GM12892 (cell line): ENCODE measurements at places on chromosomes 12 and 14.

DNA sequence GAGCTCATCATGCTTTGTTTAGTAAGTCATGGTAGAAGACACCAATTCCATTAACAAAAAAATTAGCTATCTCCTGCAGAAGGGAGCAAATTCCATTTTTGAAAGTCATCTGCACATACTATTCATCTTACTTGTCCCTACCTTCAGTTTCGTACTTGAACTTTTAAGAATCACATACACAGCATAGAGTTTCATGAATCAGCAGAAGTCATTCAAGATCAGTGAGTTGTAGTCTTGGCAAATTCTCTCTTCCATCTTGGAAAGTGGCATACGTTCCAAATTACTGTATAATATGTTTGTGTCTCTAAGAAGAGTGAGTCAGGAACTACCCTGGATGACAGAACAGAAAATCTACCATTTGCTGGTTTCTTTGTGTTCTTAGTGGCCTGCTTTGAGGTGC is 14.1 kb downstream of the VRK1 start:
- no peak for DNase-seq

- no peak for DNase-seq
Observed at GRCh38 chr14:97709552-97709951, 912.4 kb downstream of the VRK1 start.

DNA sequence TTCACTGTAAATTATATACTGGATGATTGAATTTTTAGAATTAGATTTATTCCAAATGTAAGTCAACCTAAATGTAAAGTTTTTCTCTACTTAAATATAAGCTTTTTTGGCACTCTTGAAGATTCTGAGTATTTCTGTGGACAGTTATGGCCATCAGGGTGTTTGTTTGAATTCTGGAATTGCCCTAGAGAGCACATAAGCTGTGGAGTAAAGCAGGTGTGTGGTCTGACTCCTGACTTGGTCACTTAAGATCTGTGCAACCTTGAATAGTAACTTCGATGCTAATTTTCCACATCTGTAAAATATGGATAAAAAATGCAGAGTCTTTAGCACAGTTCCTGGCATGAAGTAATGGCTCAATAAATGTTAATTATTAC is 64.4 kb downstream of the FUT8 start:
- no peak for DNase-seq

GRCh38 chr12:111580119-111580425 is 19.0 kb downstream of the ATXN2 start:
- DNase-seq = no peak

GRCh38 chr12:30269496-30269895 is 426.2 kb downstream of the IPO8 start:
- no peak for DNase-seq

DNA sequence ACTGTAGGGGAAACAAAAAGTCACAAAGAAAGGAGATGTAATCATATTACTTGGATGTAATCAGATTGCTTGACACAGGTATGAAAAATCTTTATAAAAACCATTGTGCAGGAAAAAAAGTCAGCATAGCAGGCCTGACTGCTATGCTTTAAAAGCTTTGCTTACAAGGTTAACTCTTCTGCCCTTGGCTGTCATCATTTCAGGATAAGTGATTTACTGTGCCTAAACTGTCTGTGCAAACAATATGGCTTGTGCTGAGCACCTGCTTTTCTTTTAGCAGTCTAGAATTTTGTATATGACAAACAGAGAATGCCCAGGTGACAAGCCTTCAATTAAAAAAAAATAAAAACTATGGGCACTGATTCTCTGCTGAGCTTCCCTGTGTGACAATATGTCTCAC is 63.8 kb upstream of the PLEKHG7 start:
- DNase-seq = no peak

DNA sequence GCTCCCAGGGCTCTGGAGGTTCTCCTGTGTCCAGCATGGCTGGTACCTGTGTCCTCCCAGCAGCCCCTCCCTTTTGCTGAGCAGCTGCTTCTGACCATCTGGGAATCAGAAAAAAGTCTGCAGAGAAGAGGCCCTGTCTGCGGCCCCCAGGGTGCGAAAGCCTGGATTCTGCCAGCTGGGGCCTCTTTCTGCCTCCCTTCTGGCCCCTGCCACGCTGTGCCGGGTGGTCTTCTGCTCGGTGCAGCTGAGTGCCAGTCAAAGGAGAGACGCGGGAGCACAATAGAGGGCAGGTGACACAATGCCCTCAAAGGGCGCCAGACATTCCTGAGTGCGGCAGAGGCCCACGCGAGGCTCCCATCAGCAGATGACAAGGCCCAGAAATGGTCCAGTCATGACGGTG is 12.6 kb downstream of the BTBD6 start:
- DNase-seq = no peak

GRCh38 chr12:122980183-122981035 is at the start of gene ARL6IP4:
TSS of gene ARL6IP4 (plus strand) at chr12:122980681. CDS start at chr12:122981140, 459 bp downstream.
- DNase-seq = peak; percentile 95

DNA sequence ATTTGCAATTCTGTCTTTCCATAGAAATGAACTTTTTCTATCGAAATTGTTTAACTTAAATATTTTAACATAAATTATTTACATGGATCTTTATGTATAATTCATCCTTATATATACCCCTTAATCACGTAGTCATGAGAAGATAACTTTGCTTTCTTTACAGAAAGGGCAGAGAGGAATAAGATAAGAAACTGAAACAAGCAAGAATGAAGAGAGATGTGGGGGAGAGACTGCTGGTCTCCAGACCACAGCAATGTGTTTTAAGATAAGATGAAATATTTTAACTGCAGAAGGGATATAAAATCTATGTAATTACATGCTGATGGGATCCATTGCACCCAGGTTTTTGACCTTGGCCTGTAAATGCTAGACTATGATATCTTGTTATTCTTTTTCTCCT is 34.7 kb upstream of the DNM1L start:
- DNase-seq = no peak

DNA sequence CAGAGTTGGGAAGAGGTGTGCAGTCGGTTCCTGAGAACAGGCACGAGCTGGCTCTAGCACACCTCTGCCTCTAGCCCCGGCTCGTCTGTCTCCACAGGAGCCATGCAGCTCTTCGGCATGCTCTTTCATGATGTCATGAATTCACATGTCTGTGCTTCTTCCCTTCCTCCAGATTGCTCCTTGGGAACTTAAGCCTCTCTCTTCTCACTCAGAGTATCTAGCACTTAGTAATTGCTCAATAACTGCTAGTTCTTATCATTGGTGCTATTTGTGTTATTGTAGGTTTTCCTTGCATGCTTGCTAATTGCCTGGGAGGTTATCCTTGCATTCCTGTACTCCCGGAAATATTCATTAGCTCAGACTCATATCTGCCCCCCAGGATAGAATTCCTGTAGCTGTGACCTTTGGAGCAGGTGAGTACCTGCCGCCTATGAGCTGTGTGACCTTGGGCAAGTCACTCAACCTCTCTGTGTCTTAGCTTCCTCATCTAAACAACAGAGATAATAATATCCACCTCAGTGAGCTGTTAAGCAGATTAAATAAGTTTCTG is 19.5 kb downstream of the FAM181A start:
- no peak for DNase-seq
